Retinal pigment epithelial cell (primary cell): ENCODE measurements at places on chromosomes 12 and 14.

- DNase-seq: no peak
Measured at GRCh38 chr14:70897464-70897863, 9.8 kb upstream of the PCNX1 start.

DNA sequence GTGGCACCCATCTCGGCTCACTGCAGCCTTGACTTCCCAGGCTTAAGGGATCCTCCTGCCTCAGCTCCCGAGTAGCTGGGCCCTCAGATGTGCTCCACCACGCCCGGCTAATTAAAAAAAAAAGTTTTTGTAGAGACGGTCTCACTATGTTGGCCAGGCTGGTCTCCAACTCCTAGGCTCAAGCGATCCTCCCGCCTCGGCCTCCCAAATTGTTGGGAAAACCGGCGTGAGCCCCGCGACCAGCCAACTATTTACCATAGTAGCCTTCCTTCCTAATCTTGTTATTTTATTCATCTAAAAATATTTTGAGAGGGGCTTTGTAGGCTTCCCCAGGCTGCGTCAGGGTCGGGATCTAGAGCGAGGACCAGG is 25.4 kb upstream of the YY1 start:
- no peak for DNase-seq

DNA sequence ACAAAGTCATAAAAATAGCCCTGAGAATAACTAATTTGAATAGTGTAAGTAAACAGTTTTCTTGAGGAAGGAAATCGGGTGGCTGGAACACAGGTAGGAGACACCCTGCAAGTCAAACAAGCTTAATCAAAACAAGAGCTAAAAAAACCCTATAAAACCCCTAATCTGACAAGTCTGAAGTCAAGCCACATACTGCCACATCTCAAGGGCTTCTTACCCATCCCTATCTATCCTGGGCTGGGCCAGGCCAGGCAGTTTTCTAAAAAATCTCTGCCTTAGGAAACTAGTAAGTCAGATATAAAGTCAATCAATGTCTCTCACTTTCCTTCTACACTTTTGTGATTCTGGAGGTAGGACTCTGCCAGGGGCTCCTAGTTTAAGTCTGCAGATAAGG is 15.3 kb downstream of the UBE2N start:
- no peak for DNase-seq

GRCh38 chr14:97095269-97095668 is 298.1 kb downstream of the VRK1 start:
- no peak for DNase-seq

GRCh38 chr14:96195441-96196081 is 9.1 kb upstream of the BDKRB2 start:
- DNase-seq: no peak
